Astrocyte (in vitro differentiated cells and primary cell): ENCODE measurements at places on chromosomes 7 and 10.

GRCh38 chr10:114471906-114472876, 67.9 kb upstream of the AFAP1L2 start:
- DNase-seq = no peak

DNA sequence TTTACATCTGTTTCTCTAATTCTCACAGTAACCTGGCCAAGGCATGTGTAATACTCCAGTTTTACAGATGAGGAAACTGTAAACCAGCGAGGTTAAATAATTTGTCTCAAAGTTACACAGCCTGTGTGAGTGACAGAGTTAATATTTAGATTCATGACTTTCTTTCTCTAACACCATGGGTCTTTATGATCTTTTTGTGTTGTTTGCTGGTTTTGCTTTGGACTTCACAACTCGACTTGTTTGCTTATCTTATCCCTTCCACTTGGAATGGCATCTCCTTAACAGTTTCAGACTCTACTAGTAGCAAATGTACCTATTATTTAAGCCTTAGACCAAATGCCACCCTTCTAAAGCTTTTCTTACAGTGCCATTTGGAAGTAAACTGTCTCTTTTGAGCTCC, 34.4 kb downstream of the MXI1 start:
- no peak for DNase-seq

GRCh38 chr10:11823122-11823988, at the start of gene PROSER2:
PROSER2 (plus strand) TSS chr10:11823356; CDS start chr10:11852078, 28,722 bp downstream.
- peak; percentile 50 for DNase-seq

GRCh38 chr10:88489107-88489506, 94.0 kb downstream of the RNLS start:
- DNase-seq = no peak

DNA sequence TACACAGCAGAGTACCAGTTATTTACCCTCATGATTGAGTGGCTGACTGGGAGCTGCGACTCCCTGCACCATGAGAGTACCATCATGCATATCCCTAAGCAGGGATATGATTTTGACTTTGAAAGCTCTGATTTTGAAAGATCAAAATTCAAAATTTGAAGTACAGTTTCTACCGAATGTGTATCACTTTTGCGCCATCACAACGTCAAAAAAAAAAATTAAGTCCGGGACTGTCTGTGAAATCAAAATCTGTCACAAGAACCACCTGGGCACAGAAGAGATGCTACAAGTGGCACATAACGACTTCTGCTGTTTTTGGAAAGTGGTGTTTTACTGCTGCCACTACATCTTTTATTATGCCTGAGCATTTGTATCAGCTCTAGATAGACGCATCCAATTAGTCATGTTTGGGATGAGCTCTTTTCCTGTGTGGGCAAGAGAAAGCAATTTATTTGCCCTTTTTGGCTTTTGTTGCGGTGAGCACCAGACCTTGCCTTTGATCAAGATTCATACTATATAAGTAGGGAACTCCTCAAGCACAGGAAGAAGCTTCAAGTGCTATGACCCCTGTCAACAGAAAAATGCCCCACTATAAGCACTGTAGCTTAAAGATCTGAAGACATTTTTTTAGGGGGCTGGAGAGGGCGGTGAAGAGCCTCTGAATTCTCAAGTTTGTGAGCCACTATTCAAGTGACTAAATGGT, 10.7 kb downstream of the MTPN start:
- no peak for DNase-seq

- DNase-seq = no peak
These were observed 30.8 kb downstream of the PRLHR start for GRCh38 chr10:118564652-118565051.

GRCh38 chr7:139972029-139972428, 90.7 kb downstream of the PARP12 start:
- no peak for DNase-seq

DNA sequence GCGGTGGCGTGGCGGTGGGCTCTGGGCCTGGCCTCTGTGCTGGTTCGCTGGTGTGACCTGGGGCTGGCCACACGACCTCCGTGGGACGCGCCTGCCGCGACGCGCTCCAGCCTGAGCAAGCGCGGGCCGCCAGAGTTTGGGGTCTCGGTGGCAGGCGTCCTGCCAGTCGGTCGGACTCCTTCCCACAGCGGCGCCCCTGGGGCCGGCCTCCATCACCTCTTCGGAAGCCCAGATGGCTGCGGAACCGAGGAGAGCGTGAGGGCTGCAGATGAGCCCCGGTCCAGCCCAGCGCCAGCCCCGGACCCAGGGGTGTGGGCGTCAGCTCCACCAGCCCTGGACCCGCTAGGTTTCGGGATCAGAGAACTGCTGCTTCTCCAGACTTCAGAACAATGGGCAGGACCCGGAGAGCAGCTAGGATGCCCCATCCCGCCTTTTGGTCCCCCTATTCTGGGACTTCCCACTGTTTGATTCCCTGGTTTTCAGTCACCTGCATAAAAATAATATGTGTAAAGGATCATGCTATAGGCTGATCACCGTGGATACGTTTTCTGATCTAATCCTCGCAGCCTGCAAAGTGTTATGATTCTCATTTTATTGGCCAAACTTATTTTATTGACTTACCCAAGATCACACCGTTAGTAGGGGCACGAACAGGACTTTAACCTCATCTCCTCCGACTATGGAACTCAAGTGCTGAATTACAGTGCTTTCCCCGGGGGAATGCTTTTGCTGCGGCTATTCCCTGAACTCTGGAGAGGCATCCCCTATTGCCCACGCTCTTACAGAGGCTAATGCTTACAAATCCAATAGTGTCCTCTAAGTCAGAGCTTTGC, 2.8 kb downstream of the CYP26C1 start:
- DNase-seq = no peak

- DNase-seq = no peak
These were observed 505.9 kb downstream of the TCERG1L start for GRCh38 chr10:130805635-130806030.

GRCh38 chr10:97596101-97597082, 6.9 kb downstream of the C10orf62 start:
- peak; percentile 94 for DNase-seq

DNA sequence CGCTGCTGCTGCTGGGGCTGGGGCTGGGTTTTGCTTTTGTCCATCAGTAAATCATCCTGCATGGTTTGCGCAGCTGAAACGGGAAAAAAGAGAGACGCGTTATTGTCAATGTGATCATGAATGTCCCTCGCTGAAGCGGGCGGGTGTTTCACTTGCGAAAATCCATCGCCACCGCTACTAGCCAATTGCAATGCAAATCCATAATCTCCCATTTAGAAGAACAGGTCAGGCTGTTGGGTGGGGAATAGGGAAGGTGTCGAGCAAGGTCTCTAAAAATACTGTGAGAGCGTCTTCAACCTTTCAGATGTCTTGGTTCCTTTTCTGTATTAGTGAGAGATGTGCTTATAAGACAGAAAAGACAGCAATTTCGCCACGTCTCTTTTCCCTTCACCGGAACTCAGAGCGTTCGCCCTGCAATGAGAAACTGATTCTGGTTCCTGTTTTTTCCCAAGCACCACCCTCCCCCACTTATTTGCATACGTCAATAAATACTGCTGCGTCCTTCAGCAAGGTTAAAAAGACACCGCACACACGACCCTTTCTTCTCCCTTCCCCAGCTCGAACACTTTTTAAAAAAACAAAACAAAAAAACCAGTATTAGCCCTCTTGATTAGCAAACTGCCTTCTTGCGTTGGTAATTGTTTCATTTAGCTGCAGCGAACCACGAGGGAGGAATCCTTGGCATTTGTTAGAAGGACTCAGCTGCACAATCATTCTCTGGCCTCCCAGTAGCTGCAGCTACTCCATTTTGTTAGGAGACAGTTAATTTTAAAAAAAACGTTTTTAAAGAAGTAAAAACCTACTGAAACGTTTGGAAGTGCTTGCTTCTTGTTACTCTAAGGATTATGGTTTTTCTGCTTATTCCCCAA, 50.4 kb downstream of the CPEB3 start:
- DNase-seq = peak; percentile 65

GRCh38 chr10:28677888-28678686, 766 bp downstream of the BAMBI start:
- peak; percentile 40 for DNase-seq

GRCh38 chr10:88911116-88911515, 31.1 kb downstream of the STAMBPL1 start:
- no peak for DNase-seq

DNA sequence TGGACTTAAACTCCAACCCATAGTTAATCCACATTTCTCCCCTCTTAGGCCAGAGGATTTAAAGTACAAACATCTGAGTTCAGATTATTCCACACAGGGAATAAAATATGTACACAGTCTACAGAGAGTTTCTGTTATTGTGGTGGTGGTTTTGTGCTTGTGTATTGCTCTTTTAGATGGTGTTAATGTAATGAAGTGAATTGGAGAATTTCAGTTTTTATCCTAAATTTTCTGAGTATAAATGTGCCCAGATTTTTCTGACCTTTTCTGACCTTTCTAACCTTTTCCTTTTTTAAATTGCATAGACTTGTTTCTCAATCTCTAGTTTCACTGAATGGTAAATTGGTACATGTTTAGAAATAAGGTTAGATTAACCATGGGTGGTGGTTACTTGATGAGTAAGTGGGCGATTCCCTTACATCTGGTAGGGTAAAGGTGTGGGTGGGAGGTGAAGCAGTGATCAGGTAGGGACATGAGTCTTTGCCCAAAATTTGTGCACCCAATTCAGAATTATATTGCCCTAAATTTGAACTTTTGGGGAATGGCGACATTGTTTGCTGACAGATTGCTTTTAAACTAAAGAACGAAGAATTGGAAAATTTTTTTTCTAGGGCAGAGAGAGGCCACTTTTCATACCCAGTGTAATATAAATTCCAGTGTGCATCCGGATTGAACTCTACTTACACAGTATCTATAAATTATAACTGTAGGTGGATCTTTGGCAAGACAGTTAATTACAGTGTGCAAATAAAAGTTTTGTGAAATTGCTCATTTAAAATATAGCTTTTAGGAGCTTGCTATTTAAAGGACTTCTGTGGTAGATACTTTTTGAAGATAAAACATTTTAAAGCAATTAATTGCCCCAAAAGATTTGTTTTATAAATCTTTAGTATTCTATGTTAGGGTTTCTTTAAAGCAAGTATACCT, 62.2 kb downstream of the ST7 start:
- no peak for DNase-seq

DNA sequence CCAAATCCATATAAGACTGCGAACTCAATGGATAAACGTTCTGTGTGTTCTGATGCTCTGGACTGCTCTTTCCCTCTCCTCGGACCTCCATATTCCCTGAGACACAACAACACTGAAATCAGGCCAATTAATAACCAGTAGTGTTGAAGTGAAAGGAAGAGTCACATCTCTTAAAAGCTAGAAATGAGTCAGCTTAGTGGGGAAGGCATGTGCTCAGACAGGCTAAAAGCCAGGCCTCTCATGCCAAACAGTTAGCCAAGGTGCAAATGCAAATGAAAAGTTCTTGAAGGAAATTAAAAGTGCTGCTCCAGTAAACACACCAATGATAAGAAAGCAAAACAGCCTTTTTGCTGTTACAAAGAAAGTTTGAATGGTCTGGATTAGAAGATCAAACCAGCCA, 29.3 kb downstream of the TNS3 start:
- DNase-seq = peak; percentile 89

- no peak for DNase-seq
These were observed 37.7 kb downstream of the NRF1 start for GRCh38 chr7:129649128-129649690.

DNA sequence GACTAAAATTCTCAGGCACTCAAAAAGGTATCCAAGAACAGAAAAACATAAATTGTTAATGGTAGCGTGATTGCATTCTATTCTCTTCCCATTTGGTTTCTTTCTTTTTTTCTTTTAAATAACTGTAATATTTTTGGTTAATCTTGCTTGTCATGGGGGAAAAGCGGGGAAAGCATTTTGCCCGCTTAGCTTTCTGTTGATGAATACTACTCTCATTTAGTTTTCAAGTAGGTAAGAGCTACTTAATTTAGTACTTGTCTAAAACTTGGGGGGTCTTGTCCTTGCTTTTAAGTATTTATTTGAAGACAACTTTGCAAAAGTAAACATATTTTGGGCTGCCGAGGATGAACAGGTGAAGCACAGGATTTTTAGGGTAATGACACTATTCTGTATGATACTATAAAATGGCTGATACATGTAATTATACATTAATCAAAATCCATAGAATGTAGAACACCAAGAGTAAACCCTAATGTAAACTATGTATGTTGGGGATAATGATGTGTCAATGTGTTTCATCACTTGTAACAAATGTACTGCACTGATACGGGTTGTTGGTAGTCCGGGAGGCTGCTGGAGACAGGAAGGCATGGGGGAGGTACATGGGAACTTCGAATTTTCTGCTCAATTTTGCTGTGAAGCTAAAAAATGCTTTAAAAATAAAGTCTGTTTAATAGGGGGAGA, 1.7 kb downstream of the TES start:
- no peak for DNase-seq

DNA sequence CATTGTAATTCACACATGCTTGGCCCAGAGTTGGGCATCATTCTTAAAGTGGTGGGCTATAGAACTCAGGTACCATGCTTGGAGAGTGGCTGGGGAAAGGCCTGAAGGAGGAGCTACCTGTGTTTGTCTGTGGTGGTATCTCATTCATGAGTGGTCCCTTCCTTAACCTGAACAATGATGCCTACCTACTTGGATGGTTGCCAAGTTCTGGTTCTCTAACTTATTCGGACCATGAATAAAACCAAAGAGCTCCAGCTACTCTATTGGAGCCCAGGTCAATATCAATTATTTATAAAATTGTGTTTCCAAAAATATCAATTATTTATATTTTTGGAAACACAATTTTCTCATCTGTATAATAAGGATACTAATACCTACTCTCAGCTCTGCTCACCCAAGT, 2.9 kb upstream of the GPR37 start:
- no peak for DNase-seq

- DNase-seq = no peak
These were observed 124.2 kb downstream of the ABCA13 start for GRCh38 chr7:48295296-48295971.

GRCh38 chr7:35749556-35749955, 51.3 kb upstream of the SEPTIN7 start:
- DNase-seq = no peak

DNA sequence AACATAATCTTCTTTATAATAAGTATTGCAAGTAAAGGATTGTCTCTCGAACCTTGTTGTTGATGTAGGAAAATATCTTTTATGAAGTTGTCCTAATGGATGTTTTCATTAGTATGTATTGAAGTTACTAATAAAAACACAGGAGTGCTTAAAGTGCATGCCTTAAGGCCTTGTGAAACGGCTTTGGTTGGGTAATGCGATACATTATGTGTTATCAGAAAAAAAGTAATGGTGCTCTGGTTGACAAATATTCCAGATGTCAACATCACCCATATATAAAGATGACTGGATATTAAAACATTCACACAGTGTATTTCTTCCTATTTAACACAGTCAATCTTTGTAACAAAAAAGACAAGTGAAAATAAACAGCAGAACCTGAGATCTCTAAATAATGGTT, 310.7 kb downstream of the PRKG1 start:
- no peak for DNase-seq
